ENCODE measurements at places on chromosomes 16 and 17.

DNA sequence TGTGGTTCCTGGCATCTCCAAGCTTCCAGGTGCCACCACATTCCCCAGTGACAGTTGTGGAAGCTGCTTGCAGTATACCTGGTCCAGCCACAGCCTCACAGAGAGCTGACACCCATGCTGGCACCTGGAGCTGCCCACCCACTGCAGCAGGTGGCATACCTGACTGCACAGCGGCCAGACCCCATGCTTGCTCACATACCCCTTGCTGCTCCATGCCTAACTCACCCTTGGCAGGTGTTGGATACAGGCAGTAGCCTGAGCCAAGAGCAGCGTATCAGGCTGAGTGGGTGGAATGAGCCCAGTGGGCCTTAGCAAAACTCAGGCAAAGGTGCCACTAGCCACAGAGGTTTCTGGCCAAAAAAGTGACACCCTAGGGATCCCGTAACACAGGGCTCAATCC, 232.3 kb downstream of the CEP112 start:
- no peak for DNase-seq

DNA sequence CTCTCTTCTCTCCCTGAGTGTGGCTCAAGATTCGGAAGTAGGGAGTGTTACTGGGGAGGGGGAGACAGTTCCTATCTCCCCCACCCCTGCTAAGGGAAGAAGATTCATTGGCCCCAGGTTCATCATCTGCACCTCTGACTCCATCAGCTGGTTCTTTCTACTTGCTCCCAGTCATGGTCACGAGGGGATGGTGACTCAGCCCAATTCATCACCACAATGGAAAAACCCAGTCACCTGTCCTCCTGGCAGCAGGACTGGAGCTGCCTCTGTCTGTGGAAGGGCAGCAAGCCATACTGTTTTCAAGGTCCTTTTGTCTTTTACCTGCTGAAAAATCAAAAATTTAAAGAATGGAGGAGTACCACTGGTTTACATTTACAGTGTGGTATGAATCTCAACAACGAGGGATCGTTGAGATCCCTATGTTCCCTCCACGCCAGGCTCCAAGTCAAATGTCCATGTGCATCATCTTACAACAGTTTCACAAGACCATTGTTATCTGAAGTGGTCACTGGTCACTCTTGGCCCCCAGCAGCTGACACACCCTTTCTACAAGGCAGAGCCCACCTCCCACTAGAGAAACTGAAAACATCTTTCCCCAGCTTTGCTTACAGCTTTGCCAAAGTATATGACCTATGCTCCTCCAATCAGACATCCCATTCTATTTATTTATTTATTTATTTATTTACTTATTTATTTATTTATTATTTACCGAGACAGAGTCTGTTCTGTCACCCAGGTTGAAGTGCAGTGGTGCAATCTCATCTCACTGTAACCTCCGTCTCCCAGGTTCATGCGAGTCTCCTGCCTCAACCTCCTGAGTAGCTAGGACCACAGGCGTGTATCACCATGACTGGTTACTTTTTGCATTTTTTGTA, 40.4 kb upstream of the NDRG4 start:
- DNase-seq = no peak

DNA sequence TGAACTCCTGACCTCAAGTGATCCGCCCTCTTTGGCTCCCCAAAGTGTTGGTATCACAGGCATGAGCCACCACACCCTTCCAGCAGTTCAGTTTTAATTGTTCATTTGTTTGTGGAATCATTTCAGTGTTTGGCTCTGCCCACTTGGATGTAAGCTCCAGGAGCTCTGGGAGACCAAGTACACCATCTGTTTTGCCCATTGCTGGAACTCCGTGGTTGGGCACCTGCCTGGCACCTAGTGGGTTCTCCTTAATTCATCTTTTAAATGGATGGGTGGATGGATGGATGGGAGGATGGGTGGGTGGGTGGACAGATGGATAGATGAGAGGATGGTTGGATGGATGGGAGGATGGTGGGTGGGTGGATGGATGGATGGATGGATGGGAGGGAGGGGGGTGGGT, 953 bp upstream of the NECAB2 start:
- no peak for DNase-seq

GRCh38 chr17:82826956-82827355, 12.9 kb downstream of the ZNF750 start:
- DNase-seq = no peak
